ENCODE measurements at places on chromosomes 3 and 15. TPM values are rescaled to one million over a fixed set of nuclear protein-coding genes. Genes with fewer than 3 reads are reported as not detected.

KBTBD13 gene
- total RNA-seq = not detected

GP9 gene
- total RNA-seq = not detected

TERB2 gene
- not detected for total RNA-seq

DLEC1 gene
- total RNA-seq = 0.29 TPM

STRC gene
- total RNA-seq = under 0.01 TPM

MYO1E gene
- 220 TPM for total RNA-seq

DLL4 gene
- not detected for total RNA-seq

SV2B gene
- total RNA-seq = not detected

ACKR4 gene
- not detected for total RNA-seq

AGBL1 gene
- not detected for total RNA-seq

IGSF10 gene
- total RNA-seq = 2.7 TPM

SLC6A1 gene
- not detected for total RNA-seq

Data from osteoblast (primary cell).